CD4-positive, alpha-beta T cell treated with Interleukin-1 beta for 1 hour (primary cell): ENCODE measurements at places on chromosomes 1 and 21.

DNA sequence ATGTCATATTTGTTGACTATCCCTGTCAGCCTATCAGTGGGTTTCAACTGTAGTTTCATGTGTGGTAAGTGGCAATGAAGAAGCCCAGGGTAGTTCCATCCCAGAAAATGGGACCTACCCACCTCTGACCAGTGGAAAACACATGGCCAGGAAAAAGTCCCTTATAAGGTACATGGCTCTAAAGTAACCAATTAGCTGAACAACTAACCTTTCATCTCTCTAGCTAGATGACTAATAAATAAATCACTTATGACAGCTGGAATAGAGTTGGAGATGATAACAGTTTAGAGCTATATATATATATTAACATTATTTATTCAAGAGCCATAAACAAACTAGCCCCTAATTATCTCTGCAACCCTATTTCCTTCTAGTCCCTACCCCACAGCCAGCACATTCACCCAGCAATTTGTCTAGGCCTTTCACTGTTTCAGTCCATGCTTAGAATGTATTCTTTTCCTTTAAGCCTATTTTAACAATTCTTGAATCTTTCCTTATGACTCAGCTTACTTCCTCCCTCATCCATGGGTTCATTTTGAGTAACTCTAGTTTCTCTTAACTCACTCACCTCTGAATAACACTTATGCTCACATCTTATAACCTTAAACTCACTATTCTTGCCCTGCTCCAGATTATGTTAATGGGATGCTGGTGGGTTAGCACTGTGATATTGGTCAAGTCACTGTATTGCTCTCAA, 83.7 kb downstream of the TNFSF18 start:
- DNase-seq, result no peak

GRCh38 chr1:66313429-66313828, 220.5 kb upstream of the SGIP1 start:
- no peak for DNase-seq

- no peak for DNase-seq
These were observed 46.4 kb upstream of the ERG start for GRCh38 chr21:38544661-38545060.

- no peak for DNase-seq
These were observed 14.8 kb upstream of the TMEM54 start for GRCh38 chr1:32915766-32916706.

- no peak for DNase-seq
These were observed 75.8 kb downstream of the RRAGC start for GRCh38 chr1:38783640-38784229.

DNA sequence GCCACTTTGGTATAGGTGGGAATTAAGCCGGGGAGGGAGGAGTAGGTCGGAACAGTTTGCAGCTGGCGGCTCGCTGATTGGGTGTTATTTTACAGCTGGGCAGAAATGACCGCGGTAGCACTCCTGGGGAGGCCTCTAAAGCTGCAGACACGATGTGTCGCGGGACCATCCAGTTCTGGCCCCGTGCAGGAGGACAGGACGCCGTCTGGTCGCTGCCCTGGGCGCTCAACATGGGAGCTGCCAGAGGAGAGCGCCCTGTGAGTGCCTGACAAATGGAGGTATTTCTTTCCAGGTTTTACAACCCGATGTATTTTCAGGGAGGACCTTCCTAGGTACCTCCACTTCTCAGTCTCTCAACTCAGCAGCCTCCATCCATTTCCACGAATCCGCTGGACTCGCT, 46.2 kb downstream of the CDC7 start:
- DNase-seq, result no peak

DNA sequence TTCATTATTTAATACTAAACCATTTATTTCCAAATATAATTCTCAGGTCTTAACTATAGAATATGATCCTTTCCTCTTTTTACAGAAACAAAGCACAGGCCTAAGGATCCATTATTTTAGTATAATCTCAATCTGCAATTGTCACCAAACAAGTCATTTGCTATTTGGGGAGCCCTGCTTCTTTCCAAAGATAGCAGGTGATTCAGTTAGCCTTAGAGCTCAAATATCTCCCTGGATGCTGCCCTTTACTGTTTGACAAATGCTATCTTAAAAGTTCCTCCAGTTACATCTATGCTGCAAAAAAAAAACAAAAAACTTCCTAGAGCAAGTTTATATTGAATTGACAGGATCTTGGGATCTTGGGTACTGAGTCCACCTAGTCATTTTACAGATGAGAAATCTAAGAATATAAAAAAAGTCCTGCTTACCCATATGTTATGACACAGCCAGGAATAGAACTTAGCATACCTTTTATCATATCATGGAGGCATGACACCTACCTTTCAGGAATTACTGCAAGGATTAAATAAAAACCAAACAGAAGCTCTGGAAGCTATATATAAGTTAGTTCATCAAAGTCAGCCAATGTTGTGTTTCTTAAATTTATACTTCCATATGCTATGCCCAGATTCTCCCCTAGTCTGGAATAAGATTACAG, 9.2 kb downstream of the SERBP1 start:
- no peak for DNase-seq

DNA sequence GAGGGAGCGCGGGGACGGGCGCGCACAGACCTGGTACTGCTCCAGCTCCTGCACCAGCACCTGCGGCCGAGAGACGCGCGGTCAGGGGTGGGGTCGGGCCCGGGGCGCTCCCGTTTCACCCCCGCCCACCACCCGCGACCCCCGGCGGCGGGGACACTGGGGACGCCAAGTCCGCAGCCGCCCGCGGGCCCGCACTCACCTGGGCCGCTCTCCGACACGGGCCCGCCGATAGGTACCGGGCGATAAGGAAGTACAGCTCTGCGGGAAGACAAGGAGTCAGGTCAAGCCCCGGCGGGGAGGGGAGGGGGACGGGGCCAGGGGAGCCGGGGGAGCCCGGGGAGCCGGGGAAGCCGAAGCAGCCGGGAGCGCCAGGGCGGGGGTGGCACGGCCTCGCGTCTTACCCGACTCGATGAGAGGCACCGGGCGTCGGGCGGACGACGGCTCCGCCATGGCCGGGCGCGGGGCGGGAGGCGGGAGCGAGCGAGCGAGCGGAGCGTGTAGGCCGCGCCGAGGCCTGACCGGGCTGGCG, 326 bp downstream of the BRWD1 start:
- no peak for DNase-seq

- DNase-seq, result no peak
These were observed 15.7 kb downstream of the FAAP20 start for GRCh38 chr1:2178875-2179274.

DNA sequence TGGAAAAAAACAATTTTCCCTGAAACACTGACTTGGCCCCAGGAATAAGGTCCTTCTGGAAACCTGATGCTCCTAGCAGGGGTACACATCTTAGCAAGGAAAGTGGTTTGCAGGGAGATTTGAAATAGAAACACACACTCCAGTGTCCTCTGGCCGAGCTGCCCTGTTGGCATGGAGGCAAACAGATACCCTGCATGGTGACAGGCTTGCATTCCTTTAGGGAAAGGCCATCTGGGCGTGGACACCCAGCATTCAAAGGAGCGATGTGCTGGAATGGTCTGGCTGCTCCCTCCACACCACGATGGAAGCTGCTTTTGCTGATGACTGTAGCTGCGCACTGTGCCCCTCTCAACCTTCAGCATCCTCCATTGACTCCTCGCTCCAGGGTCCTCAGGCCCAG, 41.5 kb upstream of the BCAR3 start:
- no peak for DNase-seq

- DNase-seq, result no peak
These were observed 63.9 kb downstream of the CD247 start for GRCh38 chr1:167454304-167454893.

- DNase-seq, result no peak
These were observed 42.5 kb upstream of the C1orf174 start for GRCh38 chr1:3942416-3943122.

- DNase-seq, result no peak
These were observed 94.0 kb downstream of the DPYD start for GRCh38 chr1:97826820-97827219.

DNA sequence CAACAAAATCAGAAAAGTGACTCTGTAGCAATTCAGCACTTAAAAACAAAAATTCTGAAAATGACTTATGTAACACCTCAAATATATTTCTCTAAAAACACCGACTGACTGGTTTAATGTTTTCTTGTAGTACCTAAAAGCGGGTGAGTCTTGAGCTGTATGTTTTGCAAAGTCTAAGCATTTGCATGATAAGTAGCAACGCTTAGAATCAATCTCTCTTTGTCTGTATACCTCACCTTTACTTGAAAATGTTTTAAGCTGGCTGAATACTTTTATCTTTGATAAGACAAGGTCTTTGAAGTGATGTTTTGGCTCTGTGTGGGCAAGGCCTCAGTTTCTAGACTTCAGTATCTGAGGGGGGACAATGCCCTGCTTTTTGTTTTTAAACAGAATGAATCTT, 8.2 kb downstream of the ITPKB start:
- DNase-seq, result no peak

- DNase-seq, result peak; percentile 5
These were observed 154.8 kb upstream of the VAMP3 start for GRCh38 chr1:7616076-7616832.

- no peak for DNase-seq
These were observed 23.8 kb downstream of the IGFN1 start for GRCh38 chr1:201214461-201214860.

DNA sequence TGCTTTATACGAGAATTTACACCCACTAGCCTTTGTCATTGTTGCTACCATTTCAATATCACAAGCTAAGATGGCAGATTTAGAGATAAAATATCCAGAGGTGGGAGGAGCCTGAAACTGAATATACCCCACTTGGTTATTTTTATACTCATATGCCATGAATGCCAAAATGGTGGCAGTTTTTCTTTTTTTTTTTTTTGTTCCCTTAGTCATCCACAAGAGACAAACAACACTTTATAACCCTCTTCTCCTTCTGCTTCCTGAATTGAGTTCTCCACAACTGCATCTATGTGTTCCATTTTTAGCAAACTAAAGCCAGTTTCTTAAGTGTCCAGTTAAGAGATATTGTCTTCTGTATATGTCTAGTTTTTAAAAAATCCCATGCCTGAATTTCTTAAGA, 558.4 kb downstream of the LMO4 start:
- DNase-seq, result no peak

DNA sequence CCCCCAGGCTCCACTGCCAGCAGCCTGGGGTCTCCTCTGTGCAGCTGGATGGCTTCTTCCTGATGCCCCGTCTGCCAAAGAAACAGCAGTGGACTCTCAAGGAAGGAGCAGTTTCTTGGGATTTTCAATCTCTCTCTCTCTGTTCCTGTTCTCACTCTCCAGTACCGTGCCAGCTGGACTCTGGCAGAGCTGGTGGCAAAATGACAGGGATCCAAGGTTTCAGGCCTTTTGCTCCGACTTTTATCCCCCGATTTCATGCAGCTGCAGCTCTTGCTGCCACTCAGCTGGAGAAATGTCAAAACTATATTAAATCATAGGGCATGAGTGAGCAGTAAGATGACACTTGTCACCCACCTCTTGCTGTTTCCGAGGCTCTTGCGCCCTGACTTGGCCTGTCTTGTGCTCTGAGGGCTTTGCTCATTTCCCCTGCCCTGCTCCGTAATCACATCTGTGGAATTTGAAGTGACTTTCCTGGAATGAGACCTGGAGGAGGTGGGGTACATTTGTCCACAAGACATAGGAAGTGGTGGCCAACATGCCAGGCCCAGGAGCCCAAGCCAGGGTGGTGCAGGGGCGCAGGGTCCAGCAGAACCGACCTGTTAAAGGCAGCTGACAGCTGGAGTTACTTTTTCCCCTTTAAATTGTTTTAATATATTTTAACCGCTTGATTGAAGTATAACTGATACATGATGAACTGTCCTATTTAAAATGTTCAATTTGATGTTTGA, 576.2 kb downstream of the PTPRU start:
- no peak for DNase-seq

DNA sequence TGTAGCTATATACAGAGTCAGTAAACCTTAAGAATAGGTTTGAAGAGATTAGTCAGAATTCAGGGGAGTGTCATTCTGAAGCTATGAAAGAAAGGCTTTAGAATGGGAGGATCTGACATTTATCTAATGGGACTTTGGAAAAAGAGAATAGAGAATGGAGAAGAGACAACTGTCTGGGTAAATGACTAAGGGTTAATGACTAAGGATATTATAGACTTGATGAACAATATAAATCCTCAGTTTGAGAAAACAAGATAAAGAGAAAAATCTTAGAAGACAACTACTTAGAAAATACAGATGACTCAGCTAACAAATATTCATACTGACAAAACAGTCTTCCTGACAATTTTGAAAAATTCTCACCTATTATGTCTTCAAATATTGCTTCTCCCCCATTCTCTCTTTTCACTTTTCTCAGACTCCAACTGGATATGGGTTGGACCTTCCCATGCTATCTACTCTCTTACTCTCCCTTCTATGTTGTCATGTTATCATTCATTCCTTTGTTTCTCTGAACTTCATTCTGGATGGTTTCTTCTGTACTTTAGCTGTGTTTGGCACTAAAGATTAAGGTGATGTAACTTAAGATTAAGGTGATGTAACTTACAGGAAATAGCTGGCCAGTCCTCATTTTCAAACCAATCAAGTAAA, 20.4 kb downstream of the SLC16A1 start:
- no peak for DNase-seq
